GF-D8 (cell line): ENCODE measurements at places on chromosomes 3 and 15.

GRCh38 chr3:124552224-124552623, 178.0 kb upstream of the UMPS start:
- DNase-seq, result no peak

DNA sequence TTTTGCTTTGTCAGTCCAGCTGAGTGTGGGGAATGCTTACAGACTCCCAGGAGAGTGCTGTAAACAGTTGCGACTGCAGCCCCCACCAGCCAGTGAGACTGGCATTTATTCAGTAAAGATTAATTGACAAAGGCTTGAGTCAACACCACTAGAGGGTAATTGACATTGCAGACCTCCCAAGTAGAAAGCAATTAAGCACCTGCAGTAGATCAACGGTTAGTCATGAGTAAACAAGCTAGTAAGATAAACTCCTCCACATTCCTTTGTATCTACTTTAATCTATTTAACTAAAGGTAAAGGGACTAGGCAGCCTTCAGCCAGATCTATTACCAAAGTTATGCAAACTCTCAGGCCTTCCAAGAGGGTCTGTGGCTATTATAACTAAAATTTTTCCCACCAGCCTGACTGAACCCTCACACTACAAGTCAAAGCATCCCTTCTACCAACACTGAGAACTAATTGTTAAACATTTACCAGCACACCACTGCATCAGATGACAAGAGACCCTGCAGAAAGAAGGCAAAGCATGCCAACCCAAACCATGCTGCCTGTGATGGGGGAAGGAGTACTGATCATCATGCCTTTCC, 30.5 kb upstream of the GALNT15 start:
- no peak for DNase-seq

DNA sequence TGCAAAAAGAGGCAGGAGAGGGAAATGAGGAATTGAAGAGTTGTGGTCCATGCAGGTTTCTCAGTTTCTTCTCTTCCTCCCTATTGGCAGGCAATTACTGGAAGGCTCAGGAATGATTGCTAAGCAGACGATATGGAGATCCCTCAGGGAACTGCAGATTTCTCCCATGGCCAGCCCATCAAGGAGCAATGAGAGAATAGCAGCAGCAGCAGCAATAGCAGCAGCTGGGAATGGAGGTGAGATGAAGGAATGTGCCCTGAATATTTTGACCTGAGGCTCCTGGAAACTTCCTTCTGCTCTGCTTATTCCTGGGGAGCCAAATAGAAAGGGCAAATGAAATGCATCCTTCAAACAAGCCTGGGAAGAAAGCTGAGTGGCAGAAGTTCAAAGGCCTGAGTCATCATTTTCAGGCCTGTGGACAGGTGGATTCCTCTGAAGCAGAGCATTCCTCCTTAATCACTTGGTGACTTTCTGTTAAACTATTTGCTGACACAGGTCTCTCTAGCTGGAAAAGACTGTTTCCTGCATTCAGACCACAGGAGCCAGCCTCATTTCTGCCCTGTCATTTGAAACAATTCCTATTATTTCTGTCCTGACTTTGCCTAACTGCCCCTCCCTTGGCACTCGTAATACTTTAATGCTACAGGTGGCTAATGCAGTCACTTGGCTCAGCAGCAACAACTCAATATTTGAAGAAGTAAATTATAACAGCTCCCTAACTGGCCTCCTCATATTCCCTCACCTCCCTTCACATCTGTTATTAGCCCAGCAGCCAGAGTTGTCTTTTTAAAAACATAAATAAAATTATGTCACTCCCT, 146.9 kb upstream of the GADL1 start:
- no peak for DNase-seq

DNA sequence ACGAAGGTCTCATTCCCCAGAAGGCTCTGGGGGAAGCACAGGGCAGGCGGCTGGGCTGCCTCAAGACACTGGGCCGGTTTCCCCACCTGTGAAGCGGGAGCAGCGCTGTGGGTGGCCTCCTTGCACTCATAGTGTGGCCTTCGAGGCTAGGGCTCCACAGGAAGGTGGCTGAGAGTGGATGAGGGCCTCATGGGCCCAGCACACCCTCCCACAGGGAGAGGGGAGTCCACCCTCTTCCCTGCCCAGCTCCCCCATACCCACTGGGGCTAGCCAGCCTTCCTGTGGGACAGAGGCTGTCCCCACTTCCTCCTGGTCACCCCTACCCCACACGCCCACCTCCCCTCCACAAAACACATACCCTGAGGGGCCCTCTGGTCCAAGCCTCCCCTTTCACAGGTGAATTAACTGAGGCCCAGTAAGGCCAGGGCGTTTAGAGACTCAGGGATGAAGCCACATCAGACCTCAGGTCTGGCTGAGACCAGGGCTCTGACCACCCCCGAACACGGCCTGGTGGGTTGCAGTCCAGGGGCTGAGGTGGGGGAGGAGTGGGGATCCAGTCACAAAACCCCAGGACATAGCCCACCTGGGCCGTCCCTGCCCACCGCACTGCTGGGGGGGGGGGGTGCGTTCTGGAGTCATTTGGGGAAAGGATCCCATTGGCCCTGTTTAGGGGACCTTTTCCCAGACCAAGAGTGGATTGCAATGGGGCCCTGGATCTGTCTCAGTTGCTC, 1.1 kb downstream of the ANPEP start:
- no peak for DNase-seq

- DNase-seq, result no peak
These were observed at the start of gene NPAP1 for GRCh38 chr15:24675332-24676144. Gene NPAP1 (plus strand): TSS chr15:24675775. CDS start chr15:24675868, 93 bp downstream.

DNA sequence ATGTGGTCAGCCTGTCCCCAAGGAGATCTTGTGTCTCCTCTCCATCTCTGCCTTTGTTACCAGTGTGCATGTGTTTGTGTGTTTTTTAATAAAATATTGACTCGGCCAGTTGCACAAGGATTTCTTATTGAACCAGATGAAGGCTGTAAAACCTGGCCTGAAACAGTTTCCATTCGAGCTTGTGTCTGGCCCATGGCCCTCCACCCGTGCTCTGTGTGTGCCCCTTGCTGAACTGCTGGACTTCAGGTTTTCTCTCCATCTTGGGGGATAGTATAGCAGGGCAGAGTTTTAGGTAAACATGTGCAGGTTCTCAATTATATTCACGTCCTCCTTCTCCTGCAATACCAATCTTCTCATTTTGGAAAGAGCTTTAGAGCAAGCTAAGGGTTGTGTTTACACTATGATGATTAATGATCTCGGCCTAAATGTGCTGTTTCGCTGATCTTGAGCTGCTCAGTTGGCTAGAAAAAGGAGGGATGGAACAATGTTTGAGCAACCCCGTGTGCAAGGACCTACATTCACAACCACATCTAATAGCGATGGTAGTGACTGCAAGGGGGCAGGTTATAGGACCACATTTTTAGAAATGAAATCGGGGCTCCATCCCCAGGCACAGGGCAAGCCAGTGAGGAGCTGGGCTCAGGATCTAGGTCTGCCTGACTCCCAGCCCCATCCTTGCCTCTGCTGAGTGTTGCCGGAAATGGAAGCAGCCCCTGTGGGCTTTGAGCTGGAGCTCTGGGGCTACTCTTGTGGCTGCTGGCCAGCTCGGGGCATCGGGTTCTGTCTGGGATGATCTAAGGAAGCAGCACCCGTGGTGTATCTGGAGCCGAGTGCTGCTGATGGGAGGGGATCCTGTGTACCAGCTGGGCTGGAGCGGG, 47.7 kb downstream of the CMTM6 start:
- no peak for DNase-seq

DNA sequence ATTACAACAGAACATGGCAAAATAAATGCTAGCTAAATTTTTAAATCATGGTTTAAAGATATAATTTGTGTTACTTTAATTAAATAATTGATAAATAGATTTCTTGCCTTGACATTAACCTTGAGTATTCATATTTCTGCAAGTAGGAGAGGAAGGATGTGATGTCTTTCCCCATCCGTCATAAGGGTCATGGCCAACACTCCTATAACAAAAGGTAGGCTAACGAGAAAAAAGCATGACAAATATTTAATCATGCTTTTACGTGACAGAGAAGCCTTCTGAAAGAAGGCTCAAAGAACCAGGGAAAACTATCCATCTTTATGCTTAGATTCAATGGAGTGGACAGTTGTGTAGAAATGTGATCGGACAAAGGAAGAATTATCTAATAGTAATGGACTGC, 135.2 kb downstream of the SERPINI1 start:
- DNase-seq, result no peak

GRCh38 chr3:22228705-22229104, 477.7 kb upstream of the ZNF385D start:
- DNase-seq, result no peak

DNA sequence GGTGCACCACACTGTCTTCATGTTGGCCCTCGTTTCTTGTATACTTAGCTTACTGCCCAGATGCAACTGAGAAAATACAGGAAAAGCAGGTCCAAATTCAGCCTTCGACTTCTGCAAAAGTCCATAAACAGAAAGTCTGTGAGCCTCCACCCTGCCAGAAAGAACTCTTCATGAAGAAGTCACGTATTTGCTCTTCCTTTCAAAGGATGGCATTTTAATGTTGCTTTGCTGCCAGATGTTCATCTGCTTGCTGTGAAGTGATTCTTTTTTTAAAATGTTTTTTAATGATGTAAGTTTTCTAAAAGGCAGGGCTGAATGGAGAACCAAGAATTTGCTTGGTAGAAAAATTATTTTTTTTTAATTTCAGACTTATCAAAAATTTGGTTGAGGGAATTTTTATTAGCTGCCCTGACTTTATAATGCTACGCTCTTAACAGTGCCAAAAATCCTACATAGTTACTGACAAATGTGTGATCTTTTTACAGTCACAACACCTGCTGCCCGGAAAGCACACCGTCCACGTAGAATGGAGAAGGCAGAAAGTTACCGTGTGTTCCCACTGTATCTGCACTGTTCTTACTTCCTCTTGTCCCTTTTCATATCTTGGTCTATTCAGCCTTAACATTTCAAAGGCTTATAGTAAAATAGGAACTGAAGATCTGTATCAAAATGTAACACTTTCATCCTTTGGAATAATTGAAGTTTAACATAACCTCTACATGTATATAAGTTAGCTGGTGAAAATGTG, 136.3 kb downstream of the LRRC28 start:
- no peak for DNase-seq

- no peak for DNase-seq
These were observed 315.2 kb upstream of the PPP2R3A start for GRCh38 chr3:135650309-135650708.

- no peak for DNase-seq
These were observed 50.7 kb downstream of the MAP6D1 start for GRCh38 chr3:183774631-183775030.

GRCh38 chr3:52388348-52388821, 56.5 kb downstream of the SEMA3G start:
- no peak for DNase-seq

DNA sequence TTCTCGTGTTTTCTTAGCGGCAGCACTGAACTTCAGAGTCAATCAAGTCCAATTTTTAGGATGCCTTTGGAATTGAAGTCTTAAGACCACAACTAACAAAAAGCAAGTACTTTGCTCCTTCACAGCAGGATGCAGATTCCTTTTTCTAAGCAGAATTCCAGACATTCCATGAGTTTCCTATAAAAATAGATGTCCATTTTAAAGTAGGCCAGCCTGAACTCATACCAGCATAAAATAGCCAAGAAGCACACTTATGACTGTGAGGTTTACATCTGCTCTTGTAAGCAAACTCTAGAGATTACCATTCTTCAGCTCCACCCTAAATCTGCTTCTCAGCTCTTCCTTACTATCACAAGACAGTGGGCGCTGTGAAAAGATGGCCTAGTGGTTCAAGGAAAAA, 85.8 kb downstream of the THBS1 start:
- DNase-seq, result no peak

DNA sequence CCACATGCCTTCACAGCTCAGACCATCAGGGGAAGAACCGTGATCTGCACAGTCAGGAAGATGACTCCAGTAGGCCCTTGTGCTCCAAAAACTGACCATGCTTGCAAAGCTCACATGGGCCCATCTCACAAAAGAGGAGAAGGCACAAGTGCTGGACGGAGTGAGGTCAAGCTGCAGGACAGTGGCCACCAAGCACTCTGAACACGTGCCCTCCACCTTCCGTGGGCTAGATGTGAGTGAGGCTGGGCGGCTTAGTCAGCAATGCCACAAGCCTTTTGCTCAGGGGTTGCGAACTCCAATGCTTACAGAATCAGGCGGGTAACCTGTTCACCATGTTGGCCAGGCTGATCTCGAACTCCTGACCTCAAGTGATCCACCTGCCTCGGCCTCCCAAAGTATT, 70.9 kb downstream of the SCN5A start:
- DNase-seq, result no peak
